ENCODE measurements at places on chromosomes 2 and 18. TPM values are rescaled to one million over a fixed set of nuclear protein-coding genes. Genes with fewer than 3 reads are reported as not detected.

The TUBA4B gene
- total RNA-seq: not detected

The ERBB4 gene
- 8.5 TPM for total RNA-seq

GRCh38 chr2:197079832-197080555 lies 153.5 kb upstream of the PGAP1 start:
- no peak for DNase-seq

The RNF144A gene
- 52.8 TPM for total RNA-seq

The ZNF532 gene
- 182 TPM for total RNA-seq

- DNase-seq: no peak
These were observed 100.4 kb downstream of the SNTG2 start for GRCh38 chr2:1051075-1051474.

DNA sequence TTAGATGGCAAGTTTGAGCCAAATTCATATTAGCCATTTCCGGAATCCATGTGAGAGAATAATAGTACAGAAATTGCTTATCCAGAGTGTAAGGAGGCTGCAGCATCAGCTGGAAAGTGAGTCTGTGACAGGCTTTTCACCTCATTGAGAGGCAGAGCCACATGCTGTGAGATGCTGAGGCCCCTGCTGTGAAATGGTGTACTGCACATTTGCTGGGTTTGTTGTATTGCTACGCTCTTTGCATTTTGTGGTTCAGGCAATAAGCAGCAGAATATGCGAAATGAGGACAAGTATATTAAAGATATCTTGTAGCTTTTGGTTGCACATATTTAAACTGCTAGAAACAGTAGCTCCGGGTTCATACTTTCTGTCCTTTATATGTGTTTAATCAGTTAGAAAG lies 37.0 kb downstream of the NABP1 start:
- DNase-seq: no peak

The KIAA2012 gene
- total RNA-seq: 0.24 TPM

DNA sequence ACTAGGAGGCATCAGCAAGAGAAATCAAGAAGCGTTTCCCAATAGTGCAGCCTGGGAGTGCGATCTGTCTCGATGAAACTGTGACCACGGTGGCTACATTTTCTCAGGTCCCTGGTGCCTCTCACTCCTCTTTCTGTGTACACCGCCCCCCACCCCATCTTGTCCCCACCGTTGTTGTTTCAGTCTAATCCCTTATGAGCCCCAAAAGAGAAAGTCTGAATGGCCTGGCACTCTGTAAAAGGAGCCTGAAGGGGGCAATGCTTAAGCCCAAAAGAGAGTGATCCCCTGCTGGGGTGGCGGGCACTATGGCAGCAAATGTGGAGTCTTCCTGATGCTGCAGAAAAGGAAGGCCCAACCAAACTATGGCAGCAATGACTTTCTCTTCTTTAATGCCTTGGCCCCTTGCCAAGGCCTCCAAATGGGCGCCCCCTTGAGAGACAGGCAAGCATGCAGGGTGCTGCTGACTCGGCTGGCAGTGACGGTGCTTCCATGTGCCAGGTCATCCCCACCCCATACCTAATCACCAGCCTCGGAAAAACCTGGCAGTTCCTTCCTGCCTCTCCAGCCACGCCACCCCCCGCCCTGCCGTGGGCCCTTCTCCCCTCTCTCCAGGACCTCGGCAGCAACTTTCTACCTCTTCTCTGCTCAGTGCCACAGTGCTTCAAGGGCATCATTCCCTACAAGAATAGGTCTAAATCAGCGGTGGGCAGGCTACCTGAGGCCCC lies 123.0 kb downstream of the CYP26B1 start:
- DNase-seq: no peak

DNA sequence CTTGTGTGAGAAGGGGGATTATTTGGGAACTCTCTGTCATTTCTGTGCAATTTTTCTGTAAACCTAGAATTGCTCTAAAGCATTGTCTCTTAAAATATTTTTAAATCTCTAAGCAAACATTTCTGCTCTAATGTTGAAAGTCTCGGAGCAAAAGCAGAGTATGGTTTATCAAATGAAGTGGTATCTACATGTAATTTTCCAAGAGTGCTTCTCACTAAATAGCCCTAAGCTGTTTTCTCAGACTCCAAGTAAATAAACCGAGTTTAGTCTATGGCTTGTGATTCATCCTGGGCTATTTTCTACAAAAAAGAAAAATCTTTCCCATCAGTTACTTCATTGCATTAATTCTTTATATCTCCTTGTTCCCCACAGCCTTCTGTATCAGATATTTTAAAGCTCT lies 90.8 kb downstream of the METTL4 start:
- no peak for DNase-seq

GRCh38 chr2:239263669-239264491 lies 136.9 kb downstream of the HDAC4 start:
- no peak for DNase-seq

DNA sequence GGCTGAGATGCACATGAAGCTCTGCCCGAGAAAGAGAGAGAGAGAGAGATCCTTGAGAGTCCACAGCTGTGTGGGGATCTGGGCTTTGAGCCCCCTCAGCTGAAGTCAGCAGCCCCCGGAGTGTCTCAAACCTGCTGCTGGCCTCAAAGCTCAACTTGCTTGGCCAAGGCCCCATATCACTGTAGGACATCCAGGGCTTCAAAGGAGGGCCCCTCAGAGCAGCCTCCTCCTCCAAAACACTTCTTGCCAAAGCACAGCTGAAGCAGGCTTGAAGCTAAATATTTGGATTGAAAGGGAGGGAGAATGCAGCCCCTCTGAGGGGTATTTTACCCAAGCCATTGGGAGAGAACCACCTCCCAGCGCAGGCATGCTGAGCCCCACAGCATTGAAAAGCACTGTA lies 357.6 kb downstream of the OSR1 start:
- no peak for DNase-seq

DNA sequence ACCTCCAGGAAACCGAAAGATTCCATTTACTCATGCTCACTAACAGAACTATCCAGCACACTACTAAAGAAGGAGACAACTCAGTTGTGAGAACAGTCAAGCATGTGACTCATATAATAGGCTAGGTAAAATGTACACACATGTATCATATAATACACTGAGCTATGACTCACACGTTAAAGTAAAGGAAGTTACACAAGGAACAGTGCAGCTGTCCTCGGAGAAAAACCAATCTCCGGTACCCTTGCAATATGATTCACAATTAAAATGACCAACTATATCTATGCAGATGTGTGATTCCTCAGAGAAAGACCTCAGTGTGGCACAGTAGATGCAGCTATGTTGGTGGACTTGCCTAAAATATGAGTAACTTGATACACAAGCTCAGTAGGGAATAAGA lies 76.5 kb downstream of the STRN start:
- no peak for DNase-seq

DNA sequence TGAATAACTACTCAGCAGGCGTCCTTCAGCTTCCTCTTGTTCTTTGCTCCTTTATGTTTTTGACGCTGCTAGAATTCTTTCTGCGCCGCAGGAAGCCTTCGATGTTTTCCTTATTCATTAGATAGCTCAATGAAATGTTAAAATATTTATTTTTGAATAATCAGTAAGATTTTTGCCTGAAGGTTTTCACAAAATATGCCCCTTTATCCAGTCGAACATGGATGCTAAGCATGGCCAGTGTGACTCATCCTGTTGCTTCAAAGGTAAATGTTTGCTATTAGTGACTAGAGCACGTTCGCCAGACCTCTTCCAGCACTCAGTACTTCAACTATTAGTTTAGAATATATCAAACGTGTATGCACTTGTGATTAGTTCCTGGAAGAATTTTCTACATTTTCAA lies 7.6 kb upstream of the MEIS1 start:
- no peak for DNase-seq

DNA sequence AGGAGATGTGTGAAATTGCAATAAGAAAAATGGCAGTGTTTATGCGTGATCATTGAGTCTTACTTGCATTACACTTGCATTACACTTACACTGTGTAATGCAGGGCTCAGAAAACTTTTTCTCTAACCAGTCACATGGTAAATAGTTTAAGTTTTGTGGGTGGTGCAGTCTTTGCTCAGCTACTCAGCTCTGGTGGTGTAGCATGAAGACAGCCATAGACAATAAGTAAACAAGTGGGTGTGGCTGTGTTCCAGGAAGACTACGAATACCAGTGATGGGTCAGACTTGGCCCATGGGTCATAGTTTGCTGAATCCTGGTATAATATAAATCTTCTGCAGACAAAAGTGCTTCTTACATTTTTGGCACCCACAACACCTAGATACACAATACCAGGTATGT lies 115.6 kb upstream of the CYP1B1 start:
- DNase-seq: no peak

The PROKR1 gene
- 0.11 TPM for total RNA-seq

The UGT1A9 gene
- not detected for total RNA-seq

GRCh38 chr2:68435615-68436014 lies 31.5 kb downstream of the FBXO48 start:
- DNase-seq: no peak

DNA sequence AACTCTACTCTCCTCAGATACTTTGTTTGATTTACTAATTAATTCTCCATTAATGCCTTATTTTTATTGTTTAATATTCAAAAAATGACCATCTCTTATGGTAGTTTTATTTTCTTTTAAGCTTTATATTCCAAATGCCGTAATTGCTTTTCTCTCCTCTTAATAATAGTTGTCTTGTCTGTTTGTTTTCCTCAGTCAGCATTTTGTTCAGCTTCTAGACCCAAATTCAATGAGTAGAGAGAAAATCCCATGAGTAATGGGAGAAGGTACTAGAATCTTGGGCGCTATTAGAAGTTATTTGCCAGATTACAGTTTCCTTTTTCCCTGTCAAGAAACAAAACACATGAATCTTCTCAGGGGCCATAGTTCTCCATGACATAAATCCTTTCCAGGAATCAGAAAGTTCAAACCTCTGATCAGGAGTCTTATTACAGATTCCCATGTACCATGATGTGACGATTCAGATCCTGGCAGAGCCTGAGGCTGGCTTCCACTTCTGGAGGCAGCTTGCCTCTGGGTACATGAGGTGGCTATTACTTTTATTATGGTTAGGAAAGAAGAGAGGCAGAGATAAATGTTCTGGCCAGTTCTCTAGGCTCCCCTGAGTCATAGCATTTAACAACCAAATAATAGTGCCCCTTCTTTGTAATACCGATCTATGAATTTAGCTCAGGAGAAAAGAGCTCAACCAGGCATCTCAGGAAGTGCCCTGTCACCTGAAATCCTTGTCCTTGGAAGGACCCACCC lies 485.1 kb upstream of the SETBP1 start:
- no peak for DNase-seq

DNA sequence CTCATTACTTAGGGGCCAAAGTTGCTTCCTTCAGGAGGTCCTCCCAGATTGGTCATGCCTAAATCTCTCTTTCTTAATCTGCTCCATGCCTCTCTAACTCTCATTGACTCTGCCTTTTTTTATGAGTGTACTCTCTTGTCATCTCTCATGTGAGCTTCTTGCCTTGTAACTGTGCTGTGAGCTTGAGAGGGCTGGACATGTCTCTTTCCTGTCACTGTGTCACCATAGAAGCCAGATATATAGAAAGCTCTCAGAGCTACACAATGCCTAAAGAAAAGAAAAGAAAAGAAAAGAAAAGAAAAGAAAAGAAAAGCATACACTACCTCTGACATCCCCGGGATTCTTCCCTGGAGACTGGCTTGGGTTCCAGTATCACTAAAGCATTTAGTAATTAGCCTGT lies 161.5 kb upstream of the SKOR2 start:
- DNase-seq: no peak

- DNase-seq: no peak
These were observed 11.3 kb downstream of the TSHZ1 start for GRCh38 chr18:75221897-75222296.

- no peak for DNase-seq
These were observed 2.3 kb upstream of the KIF1A start for GRCh38 chr2:240822280-240822847.
